ENCODE measurements at places on chromosomes 4 and X. TPM values are rescaled to one million over a fixed set of nuclear protein-coding genes. Genes with fewer than 3 reads are reported as not detected.

DNA sequence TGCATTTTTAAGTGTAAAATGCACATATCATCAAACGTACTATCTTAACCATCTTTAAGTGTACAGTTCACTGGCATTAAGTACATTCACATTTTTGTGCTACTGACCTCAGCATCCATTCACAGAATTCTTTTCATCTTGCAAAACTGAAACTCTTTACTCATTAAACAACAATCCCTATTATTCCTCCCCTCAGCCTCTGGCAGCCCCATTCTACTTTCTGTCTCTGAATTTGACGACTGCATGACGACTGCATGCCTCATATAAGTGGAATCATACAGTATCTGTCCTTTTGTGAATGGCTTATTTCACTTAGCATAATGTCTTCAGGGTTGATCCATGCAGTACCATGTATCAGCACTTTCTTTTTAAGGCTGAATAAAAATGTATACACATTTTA is 38.7 kb downstream of the CNKSR2 start:
- no peak for DNase-seq

DNA sequence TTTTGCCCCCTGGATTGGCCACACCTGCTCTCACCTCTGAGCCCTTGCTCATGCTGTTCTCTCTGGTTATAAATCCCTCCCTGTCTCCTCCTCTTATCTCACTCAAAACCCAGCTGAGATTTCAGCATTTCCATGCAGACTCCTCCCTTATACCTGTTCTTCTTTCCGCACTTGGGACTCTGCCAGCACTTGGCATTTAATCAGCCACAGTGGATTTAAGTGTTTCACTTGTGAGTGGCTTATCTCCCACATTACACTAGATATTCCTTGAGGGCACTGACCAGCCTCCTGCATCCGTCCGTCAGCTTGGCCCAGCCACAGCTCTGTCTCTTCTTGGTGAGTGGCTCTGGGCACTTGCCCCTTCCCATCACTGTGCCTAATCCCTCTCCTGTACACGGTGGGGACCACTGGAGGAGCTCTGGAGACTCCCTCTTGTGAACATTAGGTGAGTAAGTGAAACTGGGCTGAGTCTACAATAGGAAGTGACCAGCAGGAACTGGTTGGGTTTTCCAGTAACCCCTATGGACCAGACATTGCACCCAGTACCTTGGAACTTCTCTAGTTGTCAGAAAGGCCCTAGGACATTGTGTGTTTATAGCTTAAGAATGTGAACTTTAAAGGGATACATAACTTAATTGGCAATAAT is 19.9 kb downstream of the FGFBP1 start:
- DNase-seq = no peak

GRCh38 chr4:185587030-185587426 is 51.7 kb upstream of the PDLIM3 start:
- no peak for DNase-seq

DNA sequence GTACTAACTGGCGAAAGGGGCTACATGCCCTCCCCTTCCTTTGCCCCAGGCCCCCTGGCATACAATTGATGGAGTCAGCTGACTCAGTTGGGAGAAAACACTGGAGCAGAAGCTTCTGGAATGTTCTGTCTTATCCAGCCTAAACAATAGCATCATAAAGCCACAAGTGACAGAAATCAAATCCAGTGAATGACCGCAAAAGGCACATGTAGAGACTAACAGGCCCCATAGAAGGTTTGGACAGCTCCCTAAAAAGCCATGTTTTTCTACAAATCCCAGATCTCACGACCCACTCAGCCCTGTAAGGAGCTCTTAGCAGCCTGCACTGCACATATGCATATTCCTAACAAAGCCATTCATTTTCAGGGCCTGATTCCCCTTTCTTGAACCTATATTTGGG is 25.1 kb downstream of the SCARB2 start:
- no peak for DNase-seq

DNA sequence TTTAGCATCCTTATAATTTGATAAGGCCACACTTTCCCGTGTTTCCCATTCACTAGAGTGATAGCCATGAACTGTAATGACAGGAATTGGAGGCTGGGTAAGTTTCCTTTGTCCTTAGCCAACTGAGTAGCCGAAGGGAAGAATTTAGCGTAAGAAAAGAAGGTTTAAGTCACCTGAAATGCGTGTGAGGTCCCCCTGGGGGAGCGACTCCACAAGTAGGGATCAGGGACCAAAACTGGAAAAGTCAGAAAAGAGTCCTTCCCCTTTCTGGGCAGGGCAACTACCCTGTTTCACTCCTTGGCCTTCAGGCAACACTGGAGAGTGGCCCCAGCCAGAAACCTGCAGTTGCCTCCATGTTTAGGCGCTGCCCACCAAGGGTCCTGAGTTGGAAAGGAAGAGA is 81.6 kb upstream of the MED14 start:
- no peak for DNase-seq

Gene HSFX3
- not detected for total RNA-seq

DNA sequence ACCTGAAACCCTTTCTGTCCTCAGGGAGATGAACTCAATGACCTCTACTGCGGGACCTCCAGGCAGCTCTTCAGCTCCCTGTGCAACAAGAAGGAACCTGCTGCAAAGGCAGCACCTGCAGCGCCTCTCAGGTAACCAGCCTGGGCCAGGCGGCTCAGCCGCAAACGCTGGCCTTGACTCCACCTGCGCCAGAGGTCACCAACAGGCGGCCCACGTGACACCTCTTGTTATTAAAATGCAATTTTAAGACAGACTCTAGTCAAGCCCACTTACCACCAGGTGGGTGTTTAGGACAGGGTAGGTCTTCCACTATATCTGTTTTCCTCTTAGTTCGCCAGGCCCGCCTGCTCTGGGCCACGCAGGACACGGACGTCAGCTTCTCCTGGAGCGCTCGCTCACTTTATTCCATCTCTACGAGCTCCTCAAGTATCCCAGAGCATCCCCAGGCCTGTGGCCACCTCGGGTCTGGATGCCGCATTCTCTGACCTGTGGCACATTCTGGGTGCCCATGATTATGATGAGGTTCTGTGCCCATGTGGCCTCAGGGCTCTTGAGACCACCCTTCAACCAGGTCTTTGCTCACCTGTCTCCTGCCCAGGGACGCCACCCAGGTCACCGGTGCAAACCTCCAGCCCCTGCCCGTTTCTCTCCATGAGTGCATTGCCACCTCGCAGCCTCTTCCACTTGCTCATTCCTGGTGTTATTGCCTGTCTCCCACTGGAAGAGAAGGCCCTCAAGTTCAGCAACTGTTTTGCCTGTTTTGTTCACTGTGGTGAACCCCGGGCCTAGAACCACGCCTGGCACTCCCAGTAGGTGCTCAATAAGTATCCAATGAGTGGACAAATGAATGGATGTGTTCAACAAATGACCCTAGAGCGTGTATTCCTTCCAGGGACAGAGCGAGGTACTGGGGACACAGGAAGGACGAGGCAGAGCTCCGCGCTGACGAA is 32.8 kb upstream of the JAKMIP1 start:
- no peak for DNase-seq

DNA sequence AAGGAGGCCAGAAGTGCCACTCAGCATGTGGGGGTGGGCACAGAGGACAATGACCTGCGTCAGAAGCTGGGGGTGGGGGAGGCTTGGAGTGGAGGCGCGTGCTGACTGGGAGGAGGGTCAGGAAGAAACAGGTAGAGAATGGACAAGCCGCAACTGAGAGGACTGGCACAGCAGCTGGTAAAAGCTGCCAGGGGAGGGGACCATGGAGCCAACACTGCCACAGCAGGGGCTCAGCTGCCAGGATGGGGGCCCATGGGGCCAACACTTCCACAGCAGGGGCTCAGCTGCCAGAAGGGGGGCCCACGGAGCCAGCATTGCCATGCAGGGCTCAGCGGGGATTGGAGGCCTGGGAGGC is 19.1 kb downstream of the RNF212 start:
- no peak for DNase-seq

Gene GNL3L
- 47.4 TPM for total RNA-seq

Gene SOX3
- total RNA-seq = not detected

GRCh38 chr4:143443728-143444127 is 69.8 kb upstream of the SMARCA5 start:
- DNase-seq = no peak

Gene RAB33A
- total RNA-seq = 18.6 TPM

Gene ITGB1BP2
- total RNA-seq = 1.1 TPM

GRCh38 chr4:86741846-86742245 is 107.3 kb downstream of the SLC10A6 start:
- no peak for DNase-seq

GRCh38 chr4:151318307-151319006 is 6.9 kb downstream of the SH3D19 start:
- no peak for DNase-seq

- DNase-seq = no peak
These were observed 108.1 kb upstream of the GK2 start for GRCh38 chr4:79516114-79516513.

DNA sequence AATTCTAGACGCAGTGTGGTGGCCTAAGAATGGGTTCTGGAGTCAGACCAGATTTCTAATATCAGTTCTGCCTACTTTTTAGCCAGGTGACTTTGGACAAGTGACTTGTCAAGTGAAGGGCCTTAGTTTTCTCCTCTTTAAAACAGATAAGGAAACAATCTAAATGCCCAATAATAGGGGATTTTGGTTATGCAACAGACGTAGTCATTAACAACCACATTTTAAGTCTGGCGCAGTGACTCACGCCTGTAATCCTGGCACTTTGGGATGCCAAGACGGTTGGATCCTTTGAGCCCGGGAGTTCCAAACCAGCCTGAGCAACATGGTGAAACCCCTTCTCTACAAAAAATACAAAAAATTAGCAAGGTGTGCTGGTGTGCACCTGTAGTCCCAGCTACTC is 2.1 kb upstream of the ZMYM3 start:
- DNase-seq = no peak

DNA sequence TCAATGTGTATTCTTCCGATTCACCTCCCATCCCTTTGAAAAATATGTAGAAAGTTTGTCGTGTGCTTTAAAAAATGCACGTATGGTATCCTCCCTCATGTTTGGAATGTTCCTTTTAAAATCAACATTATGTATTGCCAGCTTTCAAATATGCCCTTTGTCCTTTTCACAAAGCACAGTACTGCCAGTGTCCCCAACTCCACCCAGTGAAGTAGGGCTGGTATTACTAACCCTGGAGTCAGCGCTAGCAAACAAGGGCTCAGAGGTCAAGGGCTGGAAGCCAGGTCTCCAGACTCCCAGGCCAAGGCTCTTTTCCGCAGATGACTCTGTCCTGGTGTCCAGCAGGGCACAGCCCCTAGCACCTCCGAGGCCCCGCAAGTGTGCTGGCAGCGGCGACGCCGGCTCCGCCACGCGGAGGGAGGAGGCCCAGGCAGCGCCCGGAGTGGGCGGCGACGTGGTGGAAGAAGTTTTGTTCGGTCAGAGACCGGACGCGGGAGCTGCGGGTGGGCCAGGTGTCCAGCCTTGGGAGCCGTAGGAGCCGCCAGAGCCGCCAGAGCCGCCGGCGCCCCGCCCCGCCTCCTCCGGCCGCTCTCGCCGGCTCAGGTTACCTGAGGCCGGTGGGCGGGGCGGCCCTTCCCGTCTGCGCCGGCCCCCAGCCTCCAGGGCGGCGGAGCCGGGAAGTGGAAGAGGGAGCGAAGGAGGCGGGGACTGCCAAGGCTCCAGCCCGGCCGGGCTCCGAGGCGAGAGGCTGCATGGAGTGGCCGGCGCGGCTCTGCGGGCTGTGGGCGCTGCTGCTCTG is at the start of gene IL13RA1:
IL13RA1 (plus strand) TSS at position 720 of the 799 bp plus-strand sequence; CDS start at position 753, 33 bp downstream.
- DNase-seq = no peak

GRCh38 chr4:8907596-8908205 is 36.1 kb upstream of the HMX1 start:
- no peak for DNase-seq

GRCh38 chr4:144711700-144712456 is 65.9 kb downstream of the HHIP start:
- DNase-seq = no peak

DNA sequence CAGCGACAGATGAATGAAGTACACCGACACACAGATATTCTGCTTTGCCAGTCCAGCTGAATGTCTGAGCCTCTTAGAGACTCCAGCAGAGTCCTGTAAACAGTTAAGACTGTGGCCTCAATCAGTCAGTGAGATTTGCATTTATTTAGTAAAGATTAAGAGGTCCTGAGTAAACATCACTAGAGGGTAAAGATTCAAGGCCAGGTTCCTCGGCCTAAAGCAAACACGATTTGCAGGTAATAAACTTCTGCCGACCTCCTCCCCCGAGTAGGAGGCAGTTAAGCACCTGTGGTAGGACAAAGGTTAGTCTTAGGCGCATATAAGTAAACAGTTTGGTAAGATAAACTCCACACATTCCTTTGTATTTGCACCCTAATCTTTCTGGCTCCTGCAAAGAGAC is 99.6 kb downstream of the CFAP47 start:
- DNase-seq = no peak

- no peak for DNase-seq
These were observed 241.7 kb upstream of the BMP3 start for GRCh38 chr4:80788798-80789197.

DNA sequence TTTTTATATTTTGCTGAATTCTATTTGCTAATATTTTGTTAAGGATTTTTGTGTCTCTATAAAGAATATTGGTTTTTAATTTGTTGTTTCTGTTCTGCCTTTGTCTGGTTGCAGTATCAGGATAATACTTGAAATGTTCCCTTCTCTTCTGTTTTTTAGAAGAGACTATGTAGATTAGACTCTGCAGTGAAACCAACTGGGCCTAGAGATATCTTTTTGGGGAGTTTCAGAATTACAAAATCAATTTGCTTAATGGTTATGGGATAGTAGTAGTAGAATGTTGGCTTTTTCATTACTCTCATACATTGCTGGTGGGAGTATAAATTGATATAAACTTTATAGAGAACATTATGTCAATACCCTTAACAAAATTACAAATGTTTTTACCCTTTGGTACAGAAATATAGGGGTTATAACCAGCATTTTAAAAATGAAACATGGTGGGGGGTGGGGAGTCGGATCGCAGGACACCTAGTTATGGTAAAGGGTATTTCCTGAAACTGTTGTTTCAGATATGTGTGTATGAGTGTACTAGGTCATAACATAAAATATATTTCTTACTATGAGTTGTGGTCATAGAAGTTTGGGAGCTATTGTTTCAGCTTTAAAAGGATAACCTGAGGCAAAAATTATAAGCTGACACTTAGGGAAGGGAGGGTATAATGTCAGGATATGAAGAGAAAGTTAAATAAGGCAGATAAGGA is 29.0 kb downstream of the CLOCK start:
- DNase-seq = no peak

- DNase-seq = no peak
These were observed 1.5 kb downstream of the SNCA start for GRCh38 chr4:89835413-89835812.

- no peak for DNase-seq
These were observed 30.6 kb upstream of the GTPBP6 start for GRCh38 chrX:349196-349595.

GRCh38 chr4:128548381-128548780 is 260.8 kb upstream of the PGRMC2 start:
- no peak for DNase-seq

GRCh38 chr4:19684084-19684483 is 567.6 kb upstream of the SLIT2 start:
- DNase-seq = no peak

DNA sequence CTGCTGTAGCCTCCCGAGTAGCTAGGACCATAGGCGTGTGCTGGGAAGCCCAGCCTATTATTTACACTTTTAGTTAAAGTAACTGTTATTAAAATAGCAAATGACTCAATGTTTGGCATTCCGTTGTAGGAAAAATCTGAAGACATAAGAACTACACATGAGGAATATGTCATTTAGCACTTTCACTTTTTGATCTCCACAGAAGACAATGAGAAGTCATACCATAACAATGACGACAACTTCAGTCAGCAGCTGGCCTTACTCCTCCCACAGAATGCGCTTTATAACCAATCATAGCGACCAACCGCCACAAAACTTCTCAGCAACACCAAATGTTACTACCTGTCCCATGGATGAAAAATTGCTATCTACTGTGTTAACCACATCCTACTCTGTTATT is 6.7 kb downstream of the GPR34 start:
- DNase-seq = no peak

All from hematopoietic multipotent progenitor cell (in vitro differentiated cells).